ENCODE measurements at places on chromosomes 2 and 18.

DNA sequence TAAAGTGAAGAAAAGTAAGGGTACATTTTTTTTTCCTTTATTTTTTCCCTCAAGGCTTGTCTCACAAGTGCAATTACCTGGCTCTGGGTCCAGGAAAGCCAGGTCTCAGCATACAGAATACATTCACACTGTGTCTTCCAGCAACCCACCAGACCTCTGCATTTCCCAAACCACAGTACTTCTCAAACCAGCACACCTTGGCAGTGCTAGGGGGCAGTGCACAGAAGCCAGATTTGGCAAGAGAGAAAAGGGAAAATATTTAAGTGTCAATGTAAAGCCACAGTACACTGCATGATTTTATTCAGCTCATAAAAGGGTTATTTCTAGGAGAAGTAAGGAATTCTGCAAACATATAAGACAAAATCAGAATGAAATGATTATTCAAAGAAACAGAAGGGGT lies 172.8 kb downstream of the NRXN1 start:
- DNase-seq, result no peak

DNA sequence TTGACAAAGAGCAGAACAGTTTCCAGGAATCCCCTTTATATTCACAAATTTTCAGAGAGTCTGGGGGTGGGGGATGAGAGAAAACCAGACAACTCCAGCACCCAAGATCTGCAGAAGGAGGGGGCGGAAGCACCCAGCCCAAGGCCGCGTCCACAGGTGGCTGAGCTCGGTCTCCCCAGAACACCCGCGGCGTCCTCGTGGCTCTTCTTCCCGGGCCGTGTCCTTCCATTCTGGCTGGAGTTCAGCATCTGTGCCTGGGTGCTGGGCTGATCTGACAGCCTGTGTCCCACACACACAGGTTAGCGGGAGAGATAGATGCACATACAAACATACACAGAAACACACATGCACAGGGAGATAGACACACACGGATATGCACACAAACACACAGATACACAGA lies 455.8 kb upstream of the SALL3 start:
- no peak for DNase-seq

- no peak for DNase-seq
Observed at GRCh38 chr2:233418761-233419546, 64.7 kb downstream of the DGKD start.

- no peak for DNase-seq
Observed at GRCh38 chr2:127029350-127030051, 77.5 kb downstream of the BIN1 start.

DNA sequence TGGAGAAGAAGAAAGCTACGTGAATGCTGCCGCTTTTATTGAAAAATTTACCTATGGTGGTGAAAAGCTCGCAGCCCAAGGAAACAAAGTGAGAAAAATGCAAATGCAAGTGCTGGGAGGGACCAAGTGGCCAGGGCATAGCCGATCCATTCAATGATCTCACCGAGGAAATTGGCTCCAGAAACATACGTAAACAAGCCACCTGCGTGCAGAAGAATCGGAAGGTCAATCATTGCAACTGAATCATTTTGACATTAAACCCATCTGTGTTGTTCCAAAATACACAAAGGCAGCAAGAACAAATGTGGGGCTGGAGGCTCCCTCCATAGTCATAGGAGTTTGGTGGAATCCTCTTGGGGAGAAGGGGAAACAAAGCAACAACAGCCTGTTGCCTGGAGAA lies 51.5 kb downstream of the SRD5A2 start:
- no peak for DNase-seq

- no peak for DNase-seq
Observed at GRCh38 chr2:18395555-18395954, 164.9 kb downstream of the RDH14 start.

- no peak for DNase-seq
Observed at GRCh38 chr2:240241572-240241971, 101.1 kb upstream of the OTOS start.

Data from NCI-H1092 (cell line).